ENCODE measurements at places on chromosomes 4 and X.
A peak's percentile ranks its signal among the peaks of the same experiment; 100 is the strongest.

- no peak for DNase-seq
Measured at GRCh38 chr4:79048878-79049277, 109.6 kb upstream of the PAQR3 start.

DNA sequence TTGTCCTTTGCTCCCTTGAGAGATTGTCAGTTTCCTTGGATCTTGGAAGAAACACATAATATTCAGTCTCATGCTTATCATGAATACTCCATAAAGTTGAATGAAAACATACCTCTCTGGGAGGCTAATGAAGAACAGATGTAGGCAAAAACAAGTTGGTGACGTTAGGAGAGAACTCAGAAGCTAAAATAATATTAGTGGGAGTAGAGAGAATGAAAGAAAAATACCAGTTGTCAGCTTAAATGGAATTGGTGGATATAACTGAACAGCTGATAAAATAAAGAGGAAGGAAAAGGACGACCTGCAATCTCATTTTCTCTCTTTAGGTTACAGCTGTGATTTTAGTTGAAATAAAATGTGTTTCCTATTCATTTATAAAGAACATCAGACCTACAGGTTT is 124.8 kb downstream of the SNCA start:
- DNase-seq: no peak

DNA sequence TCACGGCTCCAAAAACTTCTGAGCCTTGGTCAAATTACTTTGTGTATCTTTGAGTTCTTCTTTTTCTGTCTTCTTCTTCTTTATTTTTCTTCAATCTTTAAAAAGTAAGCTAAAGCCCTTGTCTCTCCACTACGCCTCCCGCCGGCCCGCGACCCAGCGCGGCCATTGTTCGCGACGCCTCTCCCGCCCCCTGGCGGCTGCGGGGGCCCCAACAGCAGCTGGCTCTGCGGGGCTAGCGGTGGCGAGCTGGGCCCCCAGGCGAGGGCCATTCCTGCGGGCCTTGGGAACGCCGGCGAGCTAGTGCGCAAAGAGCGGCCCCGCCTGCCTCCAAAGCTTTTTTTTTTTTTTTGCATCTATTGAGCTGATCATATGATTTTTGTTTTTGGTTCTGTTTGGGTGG is 119.1 kb downstream of the TGIF2LX start:
- no peak for DNase-seq

DNA sequence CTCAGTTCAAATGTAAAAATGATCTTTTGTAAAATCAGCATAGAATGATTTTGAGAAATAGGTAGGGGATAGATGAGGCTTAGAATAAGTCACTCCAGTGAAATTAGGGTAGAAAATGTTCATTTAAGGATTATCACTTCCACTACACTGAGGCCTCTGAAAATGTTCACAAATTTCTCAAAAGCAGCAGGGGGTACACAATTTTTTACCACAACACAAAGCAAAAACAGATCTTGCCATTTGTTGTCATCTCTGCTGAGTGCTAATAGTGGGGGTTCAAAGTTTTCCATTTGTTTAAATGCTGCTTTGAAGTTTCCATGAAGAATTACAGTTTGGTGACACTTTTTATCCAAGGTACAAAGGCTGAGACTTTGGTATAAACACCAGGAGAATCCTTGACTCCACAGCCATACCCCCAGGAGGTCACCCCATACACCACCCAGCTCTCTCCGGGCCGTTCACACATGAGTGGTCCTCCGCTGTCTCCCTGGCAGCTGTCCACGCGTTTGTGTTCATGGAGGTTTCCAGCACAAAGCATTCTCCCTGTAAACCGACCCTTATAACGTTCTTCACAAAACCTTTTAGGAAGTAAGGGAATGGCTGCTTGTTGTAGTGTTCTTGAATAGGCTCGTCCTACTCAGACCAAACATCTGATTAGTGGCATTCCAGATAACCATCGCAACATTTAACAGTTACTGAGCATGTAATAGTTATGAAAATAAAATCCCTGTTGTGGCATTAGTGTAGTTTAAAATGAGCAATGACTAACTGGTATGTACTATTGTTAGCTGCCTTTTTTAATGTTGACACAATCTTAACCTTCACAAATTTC is 71.0 kb downstream of the PRSS12 start:
- DNase-seq: no peak

DNA sequence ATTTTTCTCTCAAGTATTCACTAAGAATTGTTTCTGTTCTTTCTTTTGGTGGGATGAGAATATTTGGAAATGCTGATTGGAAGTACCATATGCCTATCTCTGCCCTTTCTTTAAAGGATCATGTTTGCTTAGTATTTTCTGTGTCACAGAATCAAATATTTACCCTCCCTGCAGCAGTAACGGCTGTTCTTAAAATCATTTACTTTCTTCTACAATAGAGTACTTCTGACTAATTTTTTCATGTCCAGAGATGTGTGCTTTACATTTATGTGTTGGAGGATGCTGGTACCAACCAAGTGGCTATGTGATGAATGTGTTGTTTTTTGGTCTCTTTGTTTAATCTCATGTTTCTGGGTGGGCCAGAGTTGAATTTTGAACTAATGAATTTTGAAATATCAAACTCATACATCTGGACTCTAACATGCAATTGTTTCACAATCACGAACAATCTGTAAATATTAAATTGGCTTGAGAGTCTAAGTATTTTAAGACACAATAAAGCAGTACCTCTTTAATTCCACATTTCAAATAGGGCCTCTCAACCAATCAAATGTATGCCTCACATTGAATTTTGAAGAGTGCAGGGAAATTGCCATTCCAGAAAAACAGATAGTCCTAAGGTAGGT is 59.4 kb upstream of the ARSJ start:
- no peak for DNase-seq

DNA sequence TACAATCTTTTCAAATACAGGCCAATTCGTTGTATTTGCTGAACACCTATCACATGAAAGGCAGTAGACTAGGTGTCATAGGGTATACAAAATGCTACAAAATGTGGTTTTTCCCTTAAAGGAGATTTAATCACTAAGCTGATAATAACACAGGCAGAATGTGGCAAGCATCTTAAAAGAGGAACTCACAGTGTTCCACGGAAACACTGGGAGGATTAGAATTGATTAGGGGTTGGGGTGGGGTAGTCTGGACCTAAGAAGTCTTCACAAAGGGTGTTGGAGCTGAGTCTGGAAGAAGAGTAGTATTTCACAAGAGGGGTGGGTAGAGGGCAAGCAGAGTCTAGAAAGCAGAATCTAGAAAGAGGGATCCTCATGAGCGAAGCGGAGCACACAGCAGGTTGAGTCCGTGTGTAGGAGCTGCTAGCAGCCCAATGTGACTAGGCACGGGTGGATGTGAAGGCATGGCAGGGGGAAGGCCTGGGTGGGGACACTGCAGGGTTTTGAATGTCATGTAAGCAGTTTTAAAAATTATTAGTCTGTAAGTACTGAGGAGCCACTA is 123.6 kb downstream of the MGST2 start:
- DNase-seq: no peak

- no peak for DNase-seq
Measured at GRCh38 chr4:115688961-115689360, 575.5 kb upstream of the NDST4 start.

DNA sequence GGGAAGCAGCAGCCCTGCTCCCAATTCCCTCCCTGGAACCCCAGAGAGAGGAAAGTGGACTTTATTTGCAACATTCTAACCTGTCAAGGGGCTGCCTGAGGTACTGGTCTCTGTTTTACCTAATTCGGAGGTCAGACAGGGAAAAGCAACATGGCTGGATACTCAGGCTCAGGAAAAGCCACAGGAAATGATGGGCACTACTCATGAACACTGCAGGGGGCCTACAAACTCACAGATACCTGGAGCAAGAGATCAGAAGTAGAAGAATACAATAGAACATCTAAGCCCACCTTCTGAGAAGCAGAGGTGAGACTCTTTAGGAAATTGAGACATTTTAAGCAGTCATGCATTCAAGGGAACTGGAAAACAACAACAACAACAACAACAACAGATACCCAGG is 15.4 kb upstream of the CSTF2 start:
- DNase-seq: no peak

GRCh38 chr4:140675599-140676231 is 80.5 kb downstream of the TBC1D9 start:
- DNase-seq: no peak

GRCh38 chr4:40586034-40586433 is 43.6 kb downstream of the RBM47 start:
- DNase-seq: no peak

DNA sequence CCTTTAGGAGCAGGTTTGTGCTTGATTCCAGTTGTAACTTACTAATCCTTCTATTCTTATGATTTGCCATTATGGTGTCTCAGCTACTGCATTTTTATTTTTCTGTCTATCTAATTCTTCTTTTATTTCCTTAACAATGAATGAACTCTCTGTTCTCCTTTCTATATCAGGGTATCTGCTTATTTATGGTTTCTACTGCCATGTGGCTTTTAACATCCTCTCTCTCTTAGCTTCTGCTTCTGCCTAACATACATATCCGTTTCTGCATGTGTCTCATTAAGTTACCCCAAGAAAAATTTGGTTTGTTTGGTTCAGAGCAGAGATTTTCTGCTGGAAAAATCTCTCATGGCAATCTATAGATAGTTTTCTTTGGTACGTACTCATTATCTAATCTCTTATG is 614.4 kb downstream of the RPA4 start:
- no peak for DNase-seq

DNA sequence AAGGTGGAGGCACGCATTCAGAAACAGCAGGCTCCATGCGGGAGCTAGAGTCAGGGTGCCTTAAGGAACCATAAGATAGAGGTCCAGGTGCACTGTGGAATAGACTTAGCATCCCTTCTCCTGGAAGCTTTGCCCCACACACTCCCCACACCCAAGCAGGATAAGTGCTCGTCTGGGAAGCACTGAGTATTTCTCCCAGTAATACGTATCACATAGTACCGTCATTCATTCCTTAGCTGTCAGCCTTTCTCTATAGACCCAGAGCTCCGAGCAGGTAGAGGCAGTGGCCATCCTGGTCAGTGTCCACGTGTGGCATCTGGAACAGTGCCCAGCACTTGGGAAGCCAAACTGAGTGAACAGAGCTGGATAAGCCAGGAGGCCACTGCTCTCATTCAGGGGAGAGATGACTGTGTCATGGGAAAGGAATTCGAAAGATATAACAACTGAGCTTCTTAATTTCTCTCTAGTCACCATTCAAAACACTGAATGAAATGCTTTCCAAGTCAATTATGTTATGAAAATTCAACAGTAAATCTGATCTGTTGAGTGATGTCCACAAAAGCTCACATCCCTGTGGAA is 9.9 kb downstream of the APBB2 start:
- peak; percentile 42 for DNase-seq

- no peak for DNase-seq
Measured at GRCh38 chrX:150200361-150200760, 162.8 kb upstream of the MAMLD1 start.

- DNase-seq: no peak
Measured at GRCh38 chr4:108700081-108700757, 49.8 kb downstream of the OSTC start.

DNA sequence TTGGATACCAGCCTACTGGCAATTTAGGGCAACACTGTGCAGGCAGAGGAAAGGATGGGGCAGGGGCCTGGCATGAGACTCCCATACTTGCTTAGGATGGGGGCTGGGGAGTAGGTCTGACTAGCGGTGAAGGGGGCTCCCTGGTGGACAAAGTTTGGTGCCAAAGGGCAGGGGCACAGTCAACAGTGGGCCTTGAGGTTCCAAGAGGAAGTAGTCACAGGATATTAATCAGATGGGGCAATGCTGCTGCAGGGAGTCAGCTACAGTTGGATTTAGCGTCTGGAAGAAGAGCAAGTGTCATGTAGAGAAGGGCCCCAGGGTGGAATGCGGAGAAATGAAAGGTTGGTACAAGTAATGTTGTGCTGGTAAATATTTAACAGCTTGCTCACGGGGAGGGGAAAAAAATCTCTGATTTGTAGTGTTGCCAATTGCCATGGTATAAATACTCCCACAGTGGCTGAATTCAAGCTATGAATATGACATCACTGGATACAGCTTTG is 139.4 kb downstream of the PJA1 start:
- DNase-seq: no peak

- DNase-seq: peak; percentile 24
Measured at GRCh38 chr4:124279741-124280140, 432.8 kb downstream of the ANKRD50 start.

- DNase-seq: no peak
Measured at GRCh38 chr4:37667197-37668100, 18.7 kb downstream of the RELL1 start.

GRCh38 chr4:105755375-105755774 is 46.8 kb downstream of the GSTCD start:
- no peak for DNase-seq

- peak; percentile 73 for DNase-seq
Measured at GRCh38 chrX:46912098-46912602, at the start of gene JADE3. TSS of gene JADE3 (plus strand) at chrX:46912421. CDS start at chrX:46984895, 72,474 bp downstream.

DNA sequence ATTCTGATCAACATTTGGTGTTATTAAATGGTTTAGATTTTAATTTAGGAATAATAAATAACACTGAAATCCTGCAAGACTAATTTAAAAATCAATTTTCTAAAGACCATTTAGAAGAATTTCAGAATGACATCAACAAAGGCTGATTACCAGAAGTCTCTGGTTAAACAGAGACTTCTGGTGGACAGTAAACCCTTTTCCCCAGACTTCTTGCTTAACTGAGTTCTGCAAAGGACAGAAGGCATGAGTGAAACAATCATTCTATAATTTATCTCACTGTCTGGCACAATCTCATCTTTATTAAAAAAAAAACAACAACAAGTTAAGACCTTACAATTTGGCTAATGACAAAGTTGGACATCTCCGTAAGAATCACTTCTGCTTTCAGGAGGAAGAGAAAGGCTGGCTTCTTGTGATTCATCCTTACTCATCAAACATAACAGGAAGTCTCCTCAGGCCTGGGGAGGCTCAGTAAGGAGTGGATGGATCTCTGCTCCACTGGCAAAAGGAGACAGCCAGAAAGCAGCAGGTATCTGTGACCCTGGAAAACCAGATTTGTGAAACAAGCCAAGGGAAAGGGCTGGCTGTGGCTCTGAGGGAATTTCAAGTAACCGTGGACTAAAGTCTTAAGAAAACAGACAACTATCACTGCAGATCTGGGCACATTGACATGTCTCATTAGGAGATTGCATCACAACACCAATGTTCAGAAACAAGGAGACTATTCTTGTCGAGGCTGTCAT is 908 bp upstream of the TLR6 start:
- no peak for DNase-seq

- no peak for DNase-seq
Measured at GRCh38 chr4:187711586-187711985, 284.0 kb upstream of the ZFP42 start.

- DNase-seq: peak; percentile 69
Measured at GRCh38 chr4:156970501-156971164, 966 bp downstream of the PDGFC start.

DNA sequence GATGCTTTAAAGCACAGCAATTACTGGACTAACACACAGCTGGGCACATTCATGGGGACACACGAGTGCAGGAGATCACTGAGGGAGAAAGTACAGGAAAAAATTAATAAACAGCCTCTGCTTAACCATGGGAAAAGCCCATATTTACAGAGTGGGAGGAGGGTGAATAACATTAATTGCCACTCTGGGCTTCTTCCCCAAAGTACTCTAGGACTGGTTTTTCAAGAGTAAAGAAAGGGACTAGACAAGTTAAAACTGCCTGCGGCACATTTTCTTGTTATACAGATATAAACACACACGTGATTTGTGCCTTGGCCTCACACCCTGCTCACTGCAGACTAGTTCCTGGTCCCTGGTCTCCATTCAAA is 179.7 kb upstream of the TET2 start:
- DNase-seq: no peak

Measured in right hindlimb (tissue), 1 donor.